Substantia nigra (tissue), 51 donors: ENCODE measurements at places on chromosomes 12 and 14.

DNA sequence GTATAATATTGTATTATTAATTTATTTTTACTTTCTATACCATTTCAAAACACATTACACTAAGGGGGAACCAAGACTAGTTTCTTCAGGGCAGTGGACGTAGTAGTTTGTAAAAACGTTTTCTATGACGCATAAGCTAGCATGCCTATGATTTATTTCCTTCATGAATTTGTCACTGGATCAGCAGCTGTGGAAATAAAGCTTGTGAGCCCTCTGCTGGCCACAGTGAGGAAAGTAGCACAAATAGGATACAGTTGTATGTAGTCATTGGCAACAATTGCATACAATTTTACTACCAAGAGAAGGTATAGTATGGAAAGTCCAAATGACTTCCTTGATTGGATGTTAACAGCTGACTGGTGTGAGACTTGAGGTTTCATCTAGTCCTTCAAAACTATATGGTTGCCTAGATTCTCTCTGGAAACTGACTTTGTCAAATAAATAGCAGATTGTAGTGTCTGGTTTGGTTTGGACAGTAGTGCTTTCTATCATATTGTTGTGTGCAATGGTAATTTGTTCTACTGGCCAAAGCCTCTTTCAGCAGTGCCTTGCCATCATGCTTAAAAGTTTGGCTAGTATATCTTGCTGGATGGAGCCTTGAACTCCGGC is 24.3 kb upstream of the PLEKHD1 start:
- no peak for DNase-seq

DNA sequence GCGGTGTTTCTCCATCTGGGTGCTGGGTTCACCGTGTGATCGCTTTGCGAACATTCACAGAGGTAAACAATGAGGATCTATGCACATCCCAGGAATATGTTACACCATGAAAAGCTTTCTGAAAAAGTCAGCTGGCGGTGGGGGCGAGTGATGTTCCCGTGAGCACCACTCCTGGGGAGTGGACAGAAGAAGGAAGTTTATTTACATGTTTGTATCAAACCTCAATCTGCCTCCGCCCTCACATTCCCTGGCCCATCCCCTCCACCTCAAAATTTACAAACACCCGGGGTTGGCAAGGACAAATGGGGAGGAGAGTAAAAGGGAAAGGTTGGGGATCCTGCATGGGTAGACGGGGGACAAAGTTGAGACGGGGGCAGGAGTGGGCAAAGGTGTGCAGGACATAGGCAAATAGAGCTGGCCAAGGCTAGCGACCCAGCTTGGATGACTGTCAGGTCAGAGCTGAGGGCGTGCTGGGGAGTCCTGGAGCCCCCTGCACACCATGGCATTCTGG is 6.9 kb downstream of the TNFRSF1A start:
- DNase-seq, result no peak

DNA sequence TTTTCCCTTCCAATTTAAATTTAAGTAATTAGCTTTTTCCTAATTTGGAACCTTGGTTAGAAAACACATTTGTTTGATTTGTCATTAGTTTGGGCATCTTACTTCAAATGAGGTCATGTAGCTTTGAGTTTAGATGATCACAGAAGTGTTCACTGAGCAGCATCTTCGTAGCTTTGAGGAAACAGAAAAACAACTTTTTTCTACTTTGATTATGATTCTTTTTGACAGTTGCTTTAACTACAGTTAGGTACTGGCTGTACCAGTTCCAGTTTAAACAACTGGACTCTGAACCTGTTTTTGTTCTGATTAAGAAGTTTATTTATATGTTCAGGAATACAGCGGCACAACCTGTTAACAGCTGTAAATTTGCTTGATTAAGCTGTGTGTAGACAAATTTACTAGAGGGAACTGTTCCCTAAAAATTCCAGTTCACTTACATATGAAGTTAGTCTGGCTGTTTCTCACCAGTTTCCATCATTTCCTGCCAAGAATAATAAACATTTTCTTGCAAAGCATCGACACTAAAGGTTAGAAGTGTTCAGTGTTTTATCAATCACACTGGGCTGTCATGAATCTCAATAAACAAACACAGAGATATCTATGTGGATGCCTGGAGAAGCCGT is 191.9 kb downstream of the RAD51B start:
- DNase-seq, result no peak

DNA sequence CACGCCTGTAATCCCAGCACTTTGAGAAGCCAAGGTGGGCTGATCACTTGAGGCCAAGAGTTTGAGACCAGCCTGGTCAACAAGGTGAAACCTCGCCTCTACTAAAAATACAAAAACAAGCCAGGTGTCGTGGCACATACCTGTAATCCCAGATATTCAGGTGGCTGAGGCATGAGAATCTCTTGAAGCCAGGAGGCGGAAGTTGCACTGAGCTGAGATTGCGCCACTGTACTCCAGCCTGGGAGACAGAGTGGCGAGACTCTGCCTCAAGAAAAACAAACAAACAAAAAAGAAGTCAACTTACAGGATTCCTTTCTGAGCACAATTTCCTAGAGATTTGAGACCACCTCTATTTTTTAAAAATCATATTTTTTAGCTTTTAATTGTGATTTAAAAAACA is 45.3 kb downstream of the DGLUCY start:
- no peak for DNase-seq

DNA sequence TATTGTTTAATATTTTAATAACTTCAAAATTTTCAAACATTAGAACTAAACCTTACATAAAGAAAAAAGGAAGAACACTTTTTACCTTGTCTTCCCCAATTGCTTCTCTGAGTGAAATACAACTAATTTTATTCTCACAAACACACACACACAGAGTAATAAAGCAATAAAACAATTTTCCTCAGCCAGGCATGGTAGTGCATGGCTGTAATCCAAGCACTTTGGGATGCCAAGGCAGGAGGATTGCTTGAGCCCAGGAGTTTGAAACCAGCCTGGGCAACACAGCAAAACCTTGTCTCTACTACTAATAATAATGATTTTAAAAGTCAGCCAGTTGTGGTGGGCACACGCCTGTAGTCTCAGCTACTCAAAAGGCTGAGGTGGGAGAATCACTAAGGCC is 13.1 kb downstream of the PPP1R12A start:
- DNase-seq, result no peak

GRCh38 chr12:109714141-109714912 is 702 bp downstream of the FAM222A start:
- DNase-seq, result no peak

GRCh38 chr14:48970943-48971342 is 615.2 kb downstream of the RPS29 start:
- DNase-seq, result no peak

DNA sequence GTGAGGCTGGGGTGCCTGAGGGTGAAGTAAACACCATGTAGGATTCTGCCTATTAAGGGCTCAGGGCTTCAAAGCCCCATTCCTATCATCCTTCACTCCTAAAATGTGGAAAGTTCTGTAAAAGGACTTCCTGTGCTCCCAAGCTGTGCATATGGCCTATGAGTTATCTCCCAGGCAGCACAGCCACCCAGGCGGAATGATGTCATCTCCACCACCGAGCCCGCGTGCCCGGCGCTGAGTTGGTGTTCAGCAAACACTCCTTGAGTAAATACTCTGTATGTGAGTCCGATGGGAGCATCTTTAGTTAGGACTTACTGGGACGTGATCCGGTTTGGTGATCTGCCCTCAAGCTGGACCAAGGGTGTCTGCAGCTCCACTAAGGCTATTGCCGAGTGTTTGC is 437.3 kb downstream of the MED13L start:
- DNase-seq, result no peak

DNA sequence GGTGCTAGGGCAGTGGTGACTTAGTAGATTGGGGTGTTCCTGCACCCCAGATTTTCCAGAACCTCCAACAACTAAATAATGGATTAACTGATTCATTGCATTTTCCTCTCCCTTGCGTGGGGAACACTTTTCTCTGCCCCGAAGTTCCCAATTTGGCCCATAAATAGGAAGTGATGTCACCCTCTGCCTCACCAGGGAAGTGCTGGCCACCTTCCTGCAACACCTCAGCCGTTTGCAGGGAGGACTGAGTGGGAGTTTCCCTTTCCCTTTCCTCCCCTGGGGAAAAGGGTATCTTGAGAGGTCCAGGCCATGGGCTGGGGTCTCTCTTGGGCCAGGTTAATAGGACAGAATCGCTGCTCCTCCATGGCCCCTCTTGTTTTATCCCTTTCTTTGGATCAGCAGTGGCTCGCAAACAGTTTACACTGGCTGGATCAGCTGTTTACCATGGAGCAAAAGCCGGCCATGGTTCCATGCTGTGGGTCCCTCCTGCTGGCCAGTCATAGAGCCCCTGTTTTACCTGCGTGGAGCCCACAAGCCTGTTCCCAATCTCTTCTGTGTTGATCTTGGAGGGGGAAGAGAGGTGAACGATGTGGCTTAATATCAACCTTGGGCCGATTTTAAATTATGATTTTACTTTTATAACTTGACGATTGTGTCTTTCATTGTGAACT is 91.6 kb upstream of the VRK1 start:
- no peak for DNase-seq

- no peak for DNase-seq
Measured at GRCh38 chr14:44961151-44961553, 595 bp downstream of the KLHL28 start.

DNA sequence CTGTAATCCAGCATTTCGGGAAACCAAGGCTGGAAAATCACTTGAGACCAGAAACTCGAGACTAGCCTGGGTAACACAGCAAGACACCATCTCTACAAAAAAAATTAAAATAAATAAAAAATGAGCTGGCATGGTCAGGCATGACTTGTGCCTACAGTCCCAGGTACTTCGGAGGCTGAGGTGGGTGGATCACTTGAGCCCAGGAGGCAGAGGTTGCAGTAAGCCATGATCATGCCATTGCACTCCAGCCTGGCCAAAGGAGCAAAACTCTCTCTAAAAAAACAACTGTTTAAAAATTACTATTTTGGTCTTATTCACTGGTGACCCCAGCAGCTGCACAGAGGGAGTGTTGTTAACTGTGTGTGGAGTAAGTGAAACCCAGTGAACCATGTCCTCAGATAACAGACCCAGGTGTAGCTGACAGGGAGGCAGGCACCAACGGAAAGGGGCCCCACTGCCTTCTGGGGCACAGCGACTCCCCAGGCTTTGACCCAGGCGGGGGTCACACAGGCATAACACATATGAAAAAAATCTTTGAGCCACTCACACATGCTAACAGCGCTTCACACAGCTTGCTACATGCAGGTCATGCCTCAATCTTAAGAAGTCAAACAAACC is 12.1 kb downstream of the DDX54 start:
- no peak for DNase-seq

DNA sequence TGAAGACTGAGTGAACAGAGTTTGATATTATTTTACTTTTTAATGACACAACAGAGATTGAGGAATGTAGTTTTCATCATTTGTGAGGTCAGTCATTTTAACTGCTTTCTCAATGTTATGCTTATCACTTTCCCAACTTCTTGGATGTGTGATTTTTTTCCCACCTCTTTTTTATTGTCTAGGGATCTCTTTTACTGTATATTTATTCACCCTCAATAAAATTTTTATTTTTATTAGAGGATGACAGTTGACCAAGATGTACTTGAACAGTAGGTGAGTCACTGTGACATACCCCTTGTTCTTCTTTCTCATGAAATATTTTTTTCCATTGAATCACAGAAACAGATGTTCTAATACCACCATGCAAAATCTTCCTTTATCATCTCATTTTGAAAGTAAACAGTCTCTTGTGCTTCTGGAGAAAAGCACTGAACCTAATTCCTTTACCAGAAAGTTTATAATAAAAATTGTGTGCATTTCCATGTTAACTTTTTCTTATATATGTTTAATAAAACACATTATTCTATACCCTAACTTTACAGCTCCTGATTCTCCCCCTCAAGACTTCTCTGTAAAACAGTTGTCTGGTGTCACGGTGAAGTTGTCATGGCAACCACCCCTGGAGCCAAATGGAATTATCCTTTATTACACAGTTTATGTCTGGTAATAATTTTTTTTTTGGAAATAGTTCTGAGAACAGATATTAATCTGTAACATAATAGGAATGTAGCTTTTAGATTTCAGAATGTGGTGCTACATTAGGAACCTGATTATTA is 65.9 kb downstream of the PTPRQ start:
- DNase-seq, result no peak

DNA sequence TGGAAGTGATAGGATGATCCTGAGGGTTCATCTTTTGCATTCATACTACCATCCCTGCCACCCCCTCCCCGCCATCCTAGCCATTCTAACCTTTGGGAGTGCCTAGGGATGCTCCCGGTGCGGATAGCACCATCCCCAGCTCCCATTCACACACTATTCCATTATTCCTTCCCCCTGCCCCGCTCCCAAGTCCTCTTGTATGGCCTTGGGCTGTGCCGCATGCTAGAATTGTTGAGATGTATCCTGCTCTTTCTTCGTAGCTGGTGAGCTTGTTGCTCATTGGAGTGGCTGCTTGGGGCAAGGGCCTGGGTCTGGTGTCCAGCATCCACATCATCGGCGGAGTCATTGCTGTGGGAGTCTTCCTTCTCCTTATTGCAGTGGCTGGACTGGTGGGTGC is 644 bp downstream of the TSPAN31 start:
- DNase-seq, result no peak

DNA sequence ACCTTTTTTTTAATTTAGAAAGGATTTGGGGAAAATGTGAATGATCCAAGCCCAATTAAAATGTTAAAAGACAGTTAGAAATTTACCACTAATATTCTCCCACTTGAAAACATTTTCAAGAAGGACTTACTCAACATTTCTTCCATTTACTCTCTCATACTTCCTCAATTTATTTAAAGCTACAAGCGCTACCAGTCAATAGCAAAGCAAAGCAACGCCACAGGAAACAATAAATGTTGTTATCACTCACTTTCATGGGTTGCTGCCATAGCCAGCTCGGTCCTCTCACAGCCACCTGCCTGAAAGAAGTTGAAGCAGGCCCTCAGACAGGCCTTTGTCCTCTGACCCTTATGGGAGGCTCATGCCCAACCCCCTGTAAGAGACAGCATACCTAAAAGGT is 6.0 kb upstream of the SOS2 start:
- DNase-seq, result no peak

GRCh38 chr14:63378444-63378843 is 59.7 kb upstream of the GPHB5 start:
- DNase-seq, result no peak

- no peak for DNase-seq
Measured at GRCh38 chr12:132620113-132620898, 1.7 kb downstream of the P2RX2 start.
